T-helper 17 cell (primary cell): ENCODE measurements at places on chromosomes 6 and 20. TPM values are rescaled to one million over a fixed set of nuclear protein-coding genes. Genes with fewer than 3 reads are reported as not detected.

ADISSP gene
- total RNA-seq: 13.3 TPM

GRCh38 chr6:10583509-10583901 is 62.4 kb downstream of the GCNT2 start:
- DNase-seq: no peak

- DNase-seq: no peak
Observed at GRCh38 chr20:64083804-64084684, at the start of gene LKAAEAR1. LKAAEAR1 (minus strand) TSS chr20:64084398; CDS start chr20:64084219, 179 bp downstream.

- DNase-seq: no peak
Observed at GRCh38 chr6:166496460-166496859, 90.0 kb downstream of the RAMACL start.

- no peak for DNase-seq
Observed at GRCh38 chr20:23640018-23640601, 2.4 kb upstream of the CST3 start.

GRCh38 chr6:29830409-29830808 is 2.8 kb downstream of the HLA-G start:
- DNase-seq: no peak

DNA sequence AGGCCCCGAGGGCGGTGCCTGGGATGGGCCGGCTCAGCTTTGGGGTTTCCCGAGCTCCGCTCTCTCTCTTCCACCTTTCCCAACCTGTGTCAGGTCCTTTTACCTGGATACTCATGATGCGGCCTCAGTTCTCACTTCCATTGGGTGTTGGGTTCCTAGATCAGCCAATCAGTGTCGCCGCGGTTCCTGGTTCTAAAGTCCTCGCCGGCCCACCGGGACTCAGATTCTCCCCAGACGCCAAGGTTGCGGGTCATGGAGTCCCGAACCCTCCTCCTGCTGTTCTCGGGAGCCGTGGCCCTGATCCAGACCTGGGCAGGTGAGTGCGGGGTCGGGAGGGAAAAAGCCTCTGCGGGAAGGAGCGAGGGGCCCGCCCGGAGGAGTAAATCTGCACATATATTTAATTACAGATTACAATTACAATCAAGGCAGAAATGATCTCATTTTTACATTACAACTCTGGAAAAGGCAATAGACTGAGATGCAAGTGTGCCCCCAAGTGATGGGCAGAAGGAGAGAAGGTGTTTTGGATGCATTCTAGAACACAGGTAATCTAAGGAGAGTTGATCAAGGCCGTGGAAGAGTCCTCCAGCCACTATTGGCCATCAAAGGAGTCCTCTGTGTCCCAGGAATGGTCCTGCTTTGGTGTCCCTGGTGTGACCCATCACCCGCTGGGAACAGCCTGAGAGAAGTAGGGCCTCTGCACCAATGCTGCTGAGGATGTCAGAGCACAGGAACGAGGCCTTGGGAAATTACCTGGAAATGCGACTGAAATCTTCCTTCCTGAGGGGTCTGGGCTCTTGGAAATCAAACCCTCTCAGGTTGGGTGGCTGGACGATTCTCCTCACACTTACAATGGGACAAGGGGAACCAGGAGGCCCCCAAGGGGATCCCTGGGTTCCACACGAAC is 34.7 kb upstream of the MICB start:
- peak; percentile 82 for DNase-seq

- no peak for DNase-seq
Observed at GRCh38 chr20:52922436-52922835, 49.7 kb upstream of the TSHZ2 start.

GRCh38 chr6:161212902-161213301 is 61.0 kb downstream of the AGPAT4 start:
- no peak for DNase-seq

DNA sequence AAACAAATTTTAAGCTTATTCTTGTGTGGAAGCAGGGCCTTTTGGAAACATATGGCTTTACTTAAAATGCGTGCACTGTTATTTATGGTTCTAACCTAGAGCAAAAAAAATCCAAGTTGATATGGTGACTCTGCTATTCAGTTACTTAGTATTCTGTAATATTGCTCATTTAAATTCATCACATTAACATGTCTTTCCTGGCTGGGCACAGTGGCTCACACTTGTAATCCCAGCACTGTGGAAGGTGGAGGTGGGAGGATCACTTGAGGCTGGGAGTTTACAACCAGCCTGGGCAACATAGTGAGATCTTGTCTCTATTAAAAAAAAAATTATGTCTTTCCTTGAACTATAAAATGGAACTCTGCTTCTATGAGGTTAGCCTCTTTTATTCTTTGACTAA is 57.8 kb upstream of the SDHAF4 start:
- no peak for DNase-seq
